ENCODE measurements at places on chromosomes 3 and 15. TPM values are rescaled to one million over a fixed set of nuclear protein-coding genes. Genes with fewer than 3 reads are reported as not detected.
A peak's percentile ranks its signal among the peaks of the same experiment; 100 is the strongest.

- DNase-seq = peak; percentile 45
Measured at GRCh38 chr15:45943240-45943639, 308.4 kb downstream of the SQOR start.

ACSBG1 gene
- 1.5 TPM for total RNA-seq

DNA sequence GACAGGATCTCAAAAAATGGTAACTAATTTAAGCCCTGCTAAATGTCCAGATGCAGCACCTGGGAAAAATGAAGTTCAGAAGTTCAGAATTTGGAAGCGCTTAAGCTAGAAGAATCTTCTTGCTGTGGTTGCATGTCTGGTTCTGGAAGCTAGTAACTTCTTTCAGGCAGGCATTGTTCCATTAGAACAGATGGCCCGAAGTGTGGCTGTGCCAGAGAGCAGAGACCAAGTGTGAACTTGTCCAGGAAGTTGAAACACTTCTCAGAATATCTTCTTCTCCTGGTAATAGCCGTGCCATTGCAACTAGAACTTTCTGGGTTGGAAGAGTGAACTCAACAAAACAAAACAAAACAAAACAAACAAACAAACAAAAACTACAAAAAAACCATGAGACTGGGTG is 80.0 kb downstream of the MITF start:
- DNase-seq = peak; percentile 73

UBE2E1 gene
- 82.8 TPM for total RNA-seq

PPARG gene
- total RNA-seq = 8.2 TPM

NFKBIZ gene
- 20.4 TPM for total RNA-seq

PLS1 gene
- total RNA-seq = 1.4 TPM

DNA sequence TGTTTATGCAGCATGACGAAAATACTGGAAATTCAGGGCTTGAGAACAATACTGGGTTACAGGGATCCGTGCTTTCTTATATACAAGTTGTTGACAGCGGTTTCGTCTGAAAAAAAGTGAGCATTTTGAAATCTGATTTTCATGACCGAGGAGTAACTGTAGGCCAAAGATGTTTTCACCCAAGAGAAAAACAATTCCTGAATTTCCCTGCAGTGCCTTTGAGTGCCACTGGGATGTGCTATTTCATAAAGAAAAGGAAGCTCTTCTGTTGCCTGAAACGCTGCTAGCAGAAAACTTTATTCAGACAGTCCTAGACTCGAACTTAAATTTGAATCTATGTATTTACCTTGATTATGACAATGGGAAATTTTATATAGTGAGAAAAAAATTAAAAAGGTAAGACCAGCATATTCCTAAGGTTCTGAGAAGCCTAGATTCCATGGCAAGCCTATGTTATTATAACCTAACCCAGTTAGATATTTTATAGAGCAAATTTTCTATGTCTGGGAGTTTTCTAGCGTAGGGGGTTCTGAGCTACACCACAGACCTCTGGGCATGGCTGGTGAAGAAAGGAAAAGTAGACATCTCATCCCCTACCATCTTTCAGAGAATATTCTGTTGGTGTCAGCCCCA is 30.2 kb downstream of the KCNAB1 start:
- peak; percentile 87 for DNase-seq

DNA sequence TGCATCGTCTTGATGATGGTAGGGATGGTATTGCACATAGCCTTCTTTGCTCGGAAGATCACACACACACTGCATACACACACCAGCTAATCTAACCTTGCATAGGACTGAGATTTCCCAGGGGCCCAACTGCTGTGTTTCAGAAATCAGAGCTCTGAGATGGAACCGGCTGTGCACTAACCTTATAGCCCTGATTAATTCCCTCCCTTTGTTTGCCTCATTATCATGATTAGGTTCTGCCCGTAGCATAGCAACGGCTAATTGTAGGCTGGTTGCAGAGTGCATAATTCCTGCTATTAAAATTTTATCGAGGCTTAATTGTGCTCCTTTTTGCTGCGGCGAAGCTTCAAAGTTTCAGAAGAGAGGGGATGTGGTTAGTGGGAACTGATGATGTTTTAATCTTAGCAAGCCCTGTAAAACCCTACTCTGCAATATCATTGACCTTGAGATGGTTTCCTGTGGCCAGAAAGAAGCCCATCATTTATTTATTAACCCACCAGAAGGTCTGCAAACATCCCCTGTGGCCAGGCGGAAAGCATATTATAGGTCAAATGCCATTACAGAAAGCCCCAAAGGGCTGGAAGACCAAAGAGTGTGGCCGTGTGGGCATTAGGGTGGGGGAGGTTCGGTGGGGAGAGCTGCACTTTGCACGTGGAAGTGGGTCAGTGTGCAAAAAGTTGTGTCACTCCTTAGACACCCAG is 56.2 kb upstream of the GLCE start:
- no peak for DNase-seq

GRCh38 chr15:72927451-72927850 is 124.8 kb upstream of the NEO1 start:
- no peak for DNase-seq

DNA sequence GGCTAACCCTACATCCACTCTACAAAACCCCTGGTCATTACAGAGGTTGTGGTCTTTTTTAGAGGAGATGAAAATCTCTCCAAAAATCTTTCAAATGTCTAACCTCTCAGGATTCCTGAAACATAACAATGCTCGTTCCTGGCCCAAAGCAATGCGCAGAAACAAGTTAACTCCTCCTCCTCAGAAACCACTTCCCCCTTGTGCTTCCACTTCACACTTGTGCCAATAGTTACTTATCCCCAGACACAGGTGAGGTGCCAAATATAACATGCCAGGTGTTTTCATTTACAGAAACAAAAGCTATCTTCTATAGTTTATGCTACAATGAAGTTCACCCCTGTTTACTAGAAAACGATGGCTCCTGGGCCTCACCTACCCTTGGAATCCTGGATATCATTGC is 6.2 kb downstream of the NDUFAF1 start:
- DNase-seq = no peak

LRTM1 gene
- 84.2 TPM for total RNA-seq

ABHD2 gene
- 56.5 TPM for total RNA-seq

- DNase-seq = no peak
Measured at GRCh38 chr3:26365706-26366105, 256.9 kb upstream of the LRRC3B start.
